ENCODE measurements at places on chromosomes 11 and 22. TPM values are rescaled to one million over a fixed set of nuclear protein-coding genes. Genes with fewer than 3 reads are reported as not detected.

Gene LDHA
- total RNA-seq, result 391 TPM

Gene BEST1
- total RNA-seq, result 10.2 TPM

Gene OR2D2
- 0.40 TPM for total RNA-seq

Gene TPH1
- total RNA-seq, result 0.50 TPM

Gene ANGPTL5
- 1.9 TPM for total RNA-seq

Gene RFPL2
- total RNA-seq, result 0.33 TPM

Gene ROBO4
- total RNA-seq, result 14.3 TPM

Gene GAB4
- total RNA-seq, result 0.10 TPM

Gene DGCR6
- total RNA-seq, result 11.1 TPM

Gene CATSPERZ
- total RNA-seq, result 0.69 TPM

Gene RAB36
- total RNA-seq, result 5.4 TPM

Gene SAA4
- not detected for total RNA-seq

Gene CECR2
- 7.4 TPM for total RNA-seq

Gene SMC1B
- total RNA-seq, result 0.11 TPM

Gene ZNF202
- total RNA-seq, result 10.7 TPM

Gene LUZP2
- 80.1 TPM for total RNA-seq

Gene CARD18
- total RNA-seq, result not detected

Gene LDHAL6A
- total RNA-seq, result 0.20 TPM

Gene MAP6
- total RNA-seq, result 64.5 TPM

Gene GNAZ
- total RNA-seq, result 33.3 TPM

Gene MMP12
- not detected for total RNA-seq

Gene DEUP1
- total RNA-seq, result 0.66 TPM

Gene NRXN2
- total RNA-seq, result 68.0 TPM

Gene CCDC157
- 6.0 TPM for total RNA-seq

Gene C11orf86
- 0.39 TPM for total RNA-seq

Gene GP1BB
- 14.4 TPM for total RNA-seq

Gene SPA17
- 29.6 TPM for total RNA-seq

Gene TIMP3
- total RNA-seq, result 226 TPM

Gene FXYD6
- total RNA-seq, result 253 TPM

Gene TREH
- total RNA-seq, result not detected

Gene CNTN5
- total RNA-seq, result 13.2 TPM

Gene TTLL1
- 21.6 TPM for total RNA-seq

Gene OR4C45
- not detected for total RNA-seq

Gene MYBPC3
- not detected for total RNA-seq

Gene MCAM
- total RNA-seq, result 99.4 TPM

Data from spinal cord (tissue), 10 donors.